ENCODE measurements at places on chromosomes 1 and 21.

GRCh38 chr1:223319398-223319797 lies 44.6 kb downstream of the SUSD4 start:
- DNase-seq: no peak

DNA sequence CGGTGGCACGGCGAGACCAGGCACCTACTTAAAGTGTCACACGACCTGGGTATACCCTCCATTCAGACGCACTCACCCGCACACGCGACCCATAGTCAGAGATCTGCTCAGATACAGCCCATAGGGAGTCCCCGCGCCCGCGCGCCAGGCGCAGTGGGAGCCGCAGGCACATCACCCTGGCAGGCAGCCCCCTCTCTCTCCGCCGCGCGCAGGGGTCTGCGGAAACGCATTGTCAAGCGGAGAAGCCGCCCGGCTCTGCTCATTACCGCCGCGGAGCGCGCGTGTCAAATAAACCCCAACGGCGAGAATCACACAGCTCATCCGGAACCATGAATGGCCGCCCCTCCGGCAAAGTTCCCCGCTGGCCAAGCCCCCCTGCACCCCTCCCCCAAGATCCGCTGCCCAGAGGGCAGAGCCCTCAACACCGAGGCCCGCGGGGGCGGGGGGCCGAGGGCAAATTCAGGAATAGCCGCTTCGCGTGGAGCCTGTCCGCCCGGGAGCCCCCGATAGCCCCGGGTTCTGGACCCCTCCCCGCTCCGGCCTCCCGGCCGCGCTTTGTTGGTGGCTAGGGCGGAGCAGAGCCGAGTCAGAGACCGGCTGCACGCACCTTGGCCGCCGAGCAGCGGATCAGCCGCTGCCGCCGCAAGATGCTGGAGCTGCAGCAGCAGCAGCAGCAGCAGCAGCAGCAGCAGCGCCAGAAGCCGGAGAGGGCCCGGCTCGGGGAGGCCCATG lies 522 bp downstream of the LRP8 start:
- peak; percentile 55 for DNase-seq

GRCh38 chr1:153548722-153549688 lies at the start of gene S100A3:
TSS of gene S100A3 (minus strand) at chr1:153549258. CDS start at chr1:153548485, 773 bp downstream.
- DNase-seq: no peak

DNA sequence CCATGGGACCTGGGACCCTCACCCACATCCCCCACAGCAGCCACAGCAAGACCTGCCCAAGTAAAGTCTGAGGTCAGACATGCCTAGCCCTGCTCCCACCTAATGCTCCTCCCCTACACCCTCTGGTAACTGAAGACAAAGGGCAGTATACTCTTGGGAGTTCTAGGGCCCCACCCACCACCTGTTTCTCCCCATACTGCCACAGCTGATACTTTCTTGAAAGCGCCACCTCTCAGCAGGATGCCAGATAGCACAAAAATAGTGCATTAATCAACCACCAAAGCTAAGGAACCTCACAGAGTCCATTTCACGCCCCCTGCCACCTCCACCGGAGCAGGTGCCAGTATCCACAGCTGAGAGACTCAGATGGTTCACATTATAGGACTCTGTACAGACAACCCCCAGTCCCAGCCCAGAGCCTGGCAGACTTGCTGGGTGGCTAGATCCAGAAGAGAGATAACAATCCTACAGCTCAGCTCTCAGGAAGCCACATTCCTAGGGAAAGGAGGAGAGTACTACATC lies 238.1 kb downstream of the LRRC40 start:
- DNase-seq: no peak

DNA sequence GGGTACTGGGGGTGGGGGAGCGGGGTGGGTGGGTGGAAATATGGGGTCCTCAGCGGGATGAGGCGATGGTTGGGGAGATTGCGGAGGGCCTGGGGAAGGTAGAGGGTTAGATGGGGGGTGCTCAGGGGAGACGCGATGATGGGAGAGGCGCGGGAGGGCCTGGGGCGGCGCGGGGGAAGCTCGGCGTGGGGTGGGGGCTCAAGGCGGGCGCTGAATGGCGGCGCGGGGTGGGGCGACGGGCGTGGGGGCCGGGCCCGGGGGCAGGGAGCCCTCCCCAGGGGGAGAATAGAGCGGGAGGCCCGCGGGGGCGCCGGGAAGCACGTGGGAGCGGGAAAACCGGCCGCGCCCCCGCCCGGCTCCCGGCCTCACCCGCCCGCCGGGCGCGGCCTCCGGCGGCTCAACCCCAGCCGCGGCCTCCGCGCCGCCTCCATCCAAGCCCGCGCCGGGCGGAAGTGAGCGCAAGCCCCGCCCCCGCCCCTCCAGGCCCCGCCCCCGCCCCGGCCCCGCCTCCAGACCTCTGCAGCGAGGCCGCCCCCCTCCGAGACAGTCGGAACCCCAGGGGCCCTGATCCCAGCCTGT lies at the start of gene FAAP20:
Gene FAAP20, minus strand, starts transcription at position 454 of the 579 bp plus-strand sequence. Its CDS starts 23 bp downstream, at position 431.
- DNase-seq: peak; percentile 93

DNA sequence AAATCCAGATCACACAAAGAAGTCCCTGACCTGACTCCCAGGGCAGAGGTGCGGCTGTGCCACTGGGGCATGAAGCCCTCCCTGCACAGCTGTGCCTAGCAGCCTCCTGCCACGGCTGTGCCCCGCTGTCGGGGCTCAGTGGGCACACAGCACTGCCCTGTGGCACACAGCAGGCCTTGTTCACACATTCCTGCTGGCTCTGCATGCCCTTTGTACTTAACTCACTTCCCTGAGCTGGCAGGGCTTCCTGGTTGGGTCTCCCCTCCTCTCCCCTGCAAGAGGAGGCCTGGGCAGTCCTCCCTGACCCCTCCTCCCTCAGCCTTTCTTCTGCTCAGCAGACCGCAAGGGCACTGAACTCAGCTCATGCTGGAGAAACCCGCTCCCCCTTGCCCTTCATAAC lies 14.8 kb downstream of the LHX4 start:
- DNase-seq: no peak

GRCh38 chr1:231215681-231216385 lies 25.2 kb upstream of the GNPAT start:
- no peak for DNase-seq

GRCh38 chr1:225396357-225396756 lies 31.5 kb downstream of the LBR start:
- no peak for DNase-seq

DNA sequence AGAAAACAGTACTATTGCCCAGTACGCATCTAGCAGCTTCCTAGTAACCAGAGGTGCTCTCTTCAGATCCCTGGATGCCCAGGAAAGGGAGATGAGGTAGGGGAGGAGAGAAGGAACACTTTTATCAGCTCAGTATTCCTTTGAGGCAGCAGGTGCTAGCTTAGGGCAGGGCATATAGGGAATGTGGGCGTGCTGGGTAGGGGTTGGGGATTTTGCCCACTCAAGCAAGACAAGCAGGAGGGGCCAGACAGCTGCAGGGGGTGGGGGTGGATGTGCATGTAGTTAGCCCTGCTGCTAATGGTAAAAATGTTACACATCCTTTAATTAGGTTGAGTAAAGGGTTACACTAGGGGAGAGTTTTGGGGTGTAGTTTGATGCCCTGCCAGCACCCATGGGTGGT lies 18.1 kb upstream of the AVPR1B start:
- no peak for DNase-seq

DNA sequence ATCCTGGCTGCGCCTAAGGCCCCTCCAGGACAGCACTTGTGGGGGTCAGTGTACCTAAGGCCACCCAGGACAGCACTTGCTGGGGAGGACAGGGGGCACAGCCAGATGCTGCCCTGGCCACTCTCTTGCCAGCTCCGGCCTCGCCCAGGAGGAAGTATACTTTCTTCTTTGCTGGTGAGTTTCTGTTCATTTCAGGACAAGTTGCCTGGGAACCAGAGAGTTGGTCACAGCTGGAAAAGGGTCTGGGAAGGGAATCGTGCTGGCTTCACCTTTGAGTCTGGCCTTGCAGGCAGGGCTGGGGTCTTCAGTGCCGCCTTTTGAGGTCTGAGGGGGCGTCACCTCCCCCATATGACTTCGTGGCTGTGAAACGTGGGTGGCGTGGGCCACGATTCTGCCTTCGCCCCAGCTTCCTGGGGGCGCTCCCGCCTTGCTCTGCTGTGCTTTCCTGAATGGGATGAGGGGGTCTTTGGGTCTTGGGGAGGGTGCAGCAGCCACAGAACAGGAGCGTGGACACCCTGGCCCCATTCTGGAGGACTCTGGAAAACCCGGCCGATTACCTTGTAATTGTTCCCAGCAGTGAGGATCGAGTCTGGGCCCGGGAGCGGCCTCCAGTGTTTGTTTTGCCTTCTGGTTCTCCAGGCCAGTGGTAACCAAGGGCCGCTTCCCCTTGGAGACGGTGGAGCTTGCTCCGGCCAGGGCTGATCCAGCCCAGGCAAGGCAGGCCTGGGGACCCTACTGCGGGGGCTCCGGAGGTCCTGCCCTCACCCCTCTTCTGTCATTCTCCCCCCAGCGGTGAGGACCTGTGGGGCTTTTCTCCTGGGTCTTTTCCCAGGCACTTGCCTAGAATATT lies 45.9 kb downstream of the SPSB1 start:
- peak; percentile 84 for DNase-seq

DNA sequence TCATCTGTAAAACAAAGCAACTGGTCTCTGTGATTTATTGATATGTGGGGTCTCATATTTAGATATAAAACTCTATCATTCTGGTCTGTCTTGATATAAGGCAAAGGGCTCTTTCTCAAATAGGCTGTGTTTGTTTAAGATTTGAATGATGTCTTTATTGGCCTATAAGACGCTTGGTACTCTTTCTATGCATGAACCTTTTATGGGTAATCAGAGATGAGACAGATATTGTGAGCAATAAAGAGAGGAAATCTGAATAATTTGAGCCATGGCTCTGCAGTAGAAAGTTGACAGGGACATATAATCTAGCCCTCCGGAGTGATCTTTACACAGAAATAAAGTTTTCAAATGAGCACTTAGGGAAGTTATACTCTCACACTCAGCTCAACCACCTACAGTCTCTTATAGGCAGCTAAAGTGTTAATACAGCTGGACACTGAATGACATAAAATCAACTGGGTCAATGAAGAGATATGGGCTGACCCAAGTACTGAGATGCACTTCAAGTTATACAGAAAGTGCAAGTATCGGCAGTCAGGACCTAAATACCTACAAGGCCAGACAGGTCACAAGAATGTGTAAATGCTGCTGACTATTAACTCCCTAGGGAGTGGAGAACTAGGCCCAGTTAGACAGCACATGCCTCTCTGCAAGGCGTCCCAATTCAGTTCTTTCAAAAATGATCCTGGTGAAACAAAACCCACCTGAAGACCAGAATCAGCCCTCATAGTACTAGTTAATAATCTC lies 111.0 kb downstream of the PTPN14 start:
- DNase-seq: no peak

DNA sequence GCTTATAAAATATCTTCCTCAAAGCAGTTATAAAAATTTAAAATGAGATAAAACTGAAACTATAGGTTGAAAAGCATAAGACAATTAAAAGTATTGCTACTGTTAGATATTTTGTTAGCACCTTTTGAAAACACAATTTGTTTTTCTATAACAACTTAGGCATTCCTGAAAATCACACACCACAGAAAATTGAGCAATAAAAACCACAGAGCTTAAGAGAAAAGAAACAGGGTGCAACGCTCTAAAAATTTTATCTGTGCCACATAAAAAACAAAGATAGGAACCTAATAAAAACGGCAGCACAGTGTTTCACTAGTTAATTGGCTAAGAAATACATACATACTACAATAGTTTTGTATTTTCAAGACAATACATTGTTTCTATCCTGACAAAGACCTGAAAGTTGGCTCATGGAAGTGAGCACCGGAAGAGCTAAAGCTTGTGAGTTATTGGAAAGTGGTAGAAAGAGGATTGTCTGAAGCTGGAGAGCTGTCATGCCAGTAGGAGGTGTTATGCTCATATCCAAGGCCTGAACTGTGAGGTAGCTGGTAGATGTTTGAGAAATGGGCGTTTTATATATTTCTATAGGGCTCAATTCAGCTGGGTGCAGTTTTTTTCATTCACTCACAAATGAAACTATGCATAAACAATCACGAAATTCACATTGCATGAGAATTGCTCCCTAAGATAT lies 45.8 kb downstream of the RGS7 start:
- no peak for DNase-seq

- no peak for DNase-seq
These were observed 774.8 kb upstream of the ADAMTS5 start for GRCh38 chr21:27741736-27742135.

- no peak for DNase-seq
These were observed 22.3 kb upstream of the ZZZ3 start for GRCh38 chr1:77704736-77705135.

GRCh38 chr1:114641377-114641776 lies 28.5 kb downstream of the DENND2C start:
- no peak for DNase-seq

GRCh38 chr1:156600733-156601121 lies 552 bp downstream of the GPATCH4 start:
- no peak for DNase-seq

GRCh38 chr1:14739082-14739832 lies 140.8 kb downstream of the KAZN start:
- DNase-seq: no peak

DNA sequence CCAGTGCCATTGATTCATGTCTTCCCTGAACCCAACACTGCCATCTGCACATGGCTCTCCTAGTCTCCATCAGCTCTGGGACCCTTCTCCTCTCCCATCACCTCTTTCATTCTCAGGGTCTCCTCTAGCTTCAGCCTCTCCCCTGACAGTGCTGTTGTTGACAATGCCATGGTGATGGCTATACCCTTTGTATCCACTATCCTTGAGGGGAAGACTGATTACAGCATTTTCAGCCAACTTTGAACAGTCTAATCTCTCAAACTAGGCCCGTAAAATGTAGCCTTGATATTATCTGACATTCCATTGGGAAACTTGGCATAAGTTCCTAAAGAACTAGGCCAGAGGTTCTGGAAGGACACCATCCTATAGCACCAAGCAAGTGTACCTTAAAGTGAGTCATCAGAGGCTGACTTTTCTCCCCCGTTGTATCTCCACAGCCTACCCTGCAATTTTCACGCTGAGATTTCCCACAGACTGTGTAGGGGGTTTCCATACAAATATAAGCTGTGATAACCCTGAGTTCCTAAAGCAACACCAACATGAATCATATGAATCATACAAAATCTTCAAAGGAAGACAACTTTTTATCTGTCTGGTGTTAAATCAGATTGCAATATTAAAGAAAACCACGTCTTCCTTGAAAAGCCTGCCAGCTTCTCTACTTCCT lies 5.8 kb downstream of the HAO2 start:
- no peak for DNase-seq

DNA sequence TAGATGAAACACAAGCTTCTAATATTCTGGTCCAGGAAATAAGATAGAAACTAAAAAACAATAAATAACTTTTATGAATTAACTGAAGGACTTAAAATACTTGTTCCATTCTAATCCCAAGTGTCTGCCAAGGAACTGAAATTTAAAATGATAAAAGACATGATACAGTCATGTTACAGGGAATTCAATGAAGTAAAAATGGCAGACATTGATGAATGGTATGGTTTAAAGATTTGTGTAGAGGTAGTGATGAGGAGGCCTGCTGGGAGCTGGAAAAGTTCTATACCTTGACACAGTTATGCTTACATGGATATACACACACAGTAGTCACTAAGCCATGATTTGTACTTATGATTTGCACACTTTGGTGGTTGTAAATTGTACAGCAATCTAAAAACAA lies 2.1 kb upstream of the UBR4 start:
- no peak for DNase-seq

Measured in left hindlimb (tissue), 1 donor.